Stimulated activated naive CD8-positive, alpha-beta T cell treated with anti-CD3 and anti-CD28 coated beads, Interleukin-15, Interleukin-2, amounts not matched to agents 100 U/mL and 50 U/mL, for 24 hours (primary cell): ENCODE measurements at places on chromosomes 1 and 21.
A peak's percentile ranks its signal among the peaks of the same experiment; 100 is the strongest.

DNA sequence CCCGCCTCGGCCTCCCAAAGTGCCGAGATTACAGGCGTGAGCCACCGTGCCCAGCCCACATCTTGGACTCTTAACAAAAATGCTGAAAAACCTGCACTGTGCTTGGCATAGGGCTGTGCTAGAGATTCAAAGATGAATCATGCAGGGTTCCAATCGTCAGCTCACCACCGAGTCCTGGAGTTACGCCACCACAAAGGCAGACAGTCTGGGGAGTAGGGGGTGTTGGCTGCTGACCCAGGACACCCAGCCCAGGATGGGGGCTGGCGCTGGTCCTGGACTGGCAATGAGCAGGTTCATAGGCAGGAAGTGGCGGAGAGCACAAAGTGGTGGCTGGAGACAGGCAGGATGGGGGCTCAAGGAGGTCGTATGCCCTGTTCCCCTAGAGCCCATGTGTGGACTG is 16.0 kb downstream of the PSRC1 start:
- DNase-seq = no peak

DNA sequence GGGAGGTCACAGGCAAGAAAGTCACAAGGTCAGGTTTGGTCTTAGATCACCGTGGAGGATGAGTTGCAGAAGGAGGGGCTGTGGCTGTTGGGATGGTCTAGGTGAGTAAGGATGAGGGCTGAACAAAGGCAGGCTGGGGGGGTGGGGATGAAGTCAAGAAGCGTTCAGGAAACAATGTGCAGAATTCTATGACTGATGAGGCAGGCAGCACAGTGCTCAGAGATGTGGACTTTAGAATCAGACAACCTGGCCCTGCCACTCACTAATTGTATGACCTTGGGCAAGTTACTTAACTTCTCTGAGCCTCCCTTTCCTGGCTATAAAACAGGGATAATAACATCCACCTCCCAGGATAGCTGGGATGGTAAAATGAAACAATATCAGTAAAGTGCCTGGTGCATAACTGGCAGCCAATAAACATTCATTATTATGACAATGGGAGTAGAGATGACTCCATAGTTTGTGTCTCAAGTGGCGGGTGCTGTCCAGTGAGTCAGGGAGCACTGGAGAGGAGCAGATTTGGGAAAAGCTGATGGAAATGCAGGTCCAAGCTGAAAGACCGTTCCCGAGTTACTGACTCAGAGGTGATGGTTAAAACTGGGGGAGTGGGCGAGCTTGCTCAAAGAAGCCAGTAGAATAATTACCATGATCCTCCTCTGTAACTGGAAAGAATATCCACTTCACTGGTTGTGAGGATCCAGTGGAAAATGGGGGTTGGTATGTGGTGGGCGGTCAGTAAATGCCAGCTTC is 2.1 kb downstream of the TIE1 start:
- DNase-seq = no peak

DNA sequence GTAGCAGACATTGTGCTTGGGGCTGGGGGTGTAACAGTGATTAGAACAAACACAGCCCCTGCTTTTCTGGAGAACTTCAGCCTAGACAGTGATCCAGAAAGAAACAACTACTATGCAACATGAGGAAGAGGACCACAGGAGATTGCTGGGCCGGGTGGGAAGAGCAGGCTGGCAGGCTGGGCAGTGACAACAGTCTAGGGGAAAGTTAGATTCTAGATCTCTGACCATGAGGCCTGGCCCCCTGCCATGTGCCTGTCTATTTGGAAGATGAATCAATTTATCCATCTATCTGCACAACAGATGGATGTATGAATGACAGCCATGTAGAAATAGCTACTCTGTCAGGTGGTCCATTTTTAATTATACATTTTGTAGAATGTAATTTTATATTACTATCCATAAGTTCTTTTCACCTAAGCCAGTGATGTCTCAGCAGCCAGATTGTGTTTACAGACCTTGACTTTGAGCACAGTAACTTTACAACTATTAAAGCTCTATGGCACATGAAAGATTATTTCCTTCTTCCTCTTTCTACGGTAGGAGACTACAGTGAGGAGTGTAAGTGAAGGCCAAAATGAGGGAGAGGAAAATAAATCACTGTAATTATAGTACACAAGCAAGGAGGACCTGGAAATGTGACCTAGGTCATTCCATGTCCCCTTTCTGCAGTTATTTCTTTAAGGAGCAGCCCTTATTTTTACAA is 15.5 kb downstream of the CLIC6 start:
- no peak for DNase-seq

- DNase-seq = no peak
Observed at GRCh38 chr1:206004826-206005225, 1.6 kb upstream of the RAB7B start.

GRCh38 chr1:224929335-224930237 is at the start of gene DNAH14:
Gene DNAH14 (plus strand): TSS chr1:224929675. CDS start chr1:224952703, 23,028 bp downstream.
- DNase-seq = peak; percentile 39
